ENCODE measurements at places on chromosomes 5 and 9.

DNA sequence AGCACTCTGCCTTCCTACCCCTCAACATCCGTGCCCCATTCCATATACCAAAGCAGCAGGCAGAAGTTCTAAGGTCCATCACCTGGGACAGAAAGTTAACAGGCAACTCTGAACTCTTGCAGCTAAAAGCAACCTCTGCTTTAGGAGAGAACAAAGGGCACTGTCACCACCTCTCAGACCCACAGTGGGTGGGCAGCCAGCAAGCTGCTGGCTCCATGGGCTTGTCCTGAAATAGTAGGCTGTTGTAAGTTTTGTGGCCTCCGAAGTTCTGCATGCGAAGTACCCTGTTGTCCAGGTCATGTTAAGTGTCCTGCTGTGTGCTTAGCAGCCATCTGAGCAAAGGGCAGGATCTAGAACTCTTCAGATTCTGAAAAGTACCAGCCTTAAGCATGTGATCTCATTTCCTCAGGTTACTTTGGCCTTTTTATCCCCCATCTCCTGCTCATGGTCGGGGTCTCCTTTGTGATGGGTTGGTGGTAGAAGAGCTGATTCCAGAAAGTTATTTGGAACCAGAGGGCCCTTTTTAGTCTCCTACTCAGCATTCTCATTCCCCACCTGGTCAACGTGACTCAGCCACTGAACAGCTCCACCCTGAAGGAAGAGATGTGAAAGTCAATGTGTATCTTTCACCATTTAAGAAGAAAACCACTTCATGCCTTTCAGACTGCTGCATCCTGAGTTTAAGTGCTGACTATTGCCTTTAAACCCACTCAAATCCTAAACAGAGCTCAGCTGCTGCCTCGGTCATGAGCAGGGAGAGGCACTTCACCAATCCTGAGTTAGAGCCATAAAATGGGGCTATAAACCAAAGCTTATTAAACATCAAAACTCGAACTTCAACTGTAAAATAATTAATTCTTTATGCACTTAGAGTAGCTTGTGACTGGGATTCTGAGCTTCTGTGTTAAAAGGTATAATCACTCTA, 121.4 kb downstream of the DPYSL3 start:
- no peak for DNase-seq

GRCh38 chr5:173878224-173878967, 9.8 kb upstream of the CPEB4 start:
- no peak for DNase-seq

GRCh38 chr9:119526698-119527097, 157.5 kb upstream of the BRINP1 start:
- no peak for DNase-seq

DNA sequence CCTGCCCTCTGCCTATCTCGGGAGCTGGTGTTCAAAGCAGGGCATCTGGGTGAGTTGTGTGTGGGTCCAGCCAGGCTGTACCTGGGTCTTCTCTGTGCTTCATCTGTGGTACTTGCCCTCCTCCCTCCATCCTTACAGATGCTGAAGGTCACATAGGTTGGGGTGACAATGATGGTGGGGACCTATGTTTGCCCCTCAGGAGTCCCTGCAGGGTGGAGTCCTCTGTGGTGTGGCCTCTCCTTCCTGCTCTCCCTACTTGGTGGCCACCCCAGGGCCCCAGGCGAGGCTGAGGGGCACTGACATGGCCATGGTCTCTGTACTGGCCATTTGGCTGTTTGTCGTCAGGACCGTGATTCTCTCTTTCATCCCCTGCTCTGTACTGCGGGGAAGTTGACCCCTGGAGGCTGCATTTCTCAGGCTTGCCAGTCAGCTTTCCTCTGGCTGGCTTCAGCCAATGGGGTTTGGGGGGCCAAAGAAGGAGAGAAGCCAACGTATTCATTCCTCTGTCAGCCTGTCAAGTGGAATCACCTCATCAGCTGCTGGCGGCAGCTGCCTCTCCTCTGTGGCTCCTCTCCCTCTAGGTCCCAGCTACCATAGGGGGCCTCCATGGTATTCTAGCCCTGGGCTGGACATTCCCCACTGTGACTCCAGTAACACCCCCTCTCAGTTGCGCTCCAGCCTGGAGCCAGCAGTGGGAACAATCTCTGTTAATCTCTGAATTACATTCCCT, 4.6 kb downstream of the DCANP1 start:
- no peak for DNase-seq

DNA sequence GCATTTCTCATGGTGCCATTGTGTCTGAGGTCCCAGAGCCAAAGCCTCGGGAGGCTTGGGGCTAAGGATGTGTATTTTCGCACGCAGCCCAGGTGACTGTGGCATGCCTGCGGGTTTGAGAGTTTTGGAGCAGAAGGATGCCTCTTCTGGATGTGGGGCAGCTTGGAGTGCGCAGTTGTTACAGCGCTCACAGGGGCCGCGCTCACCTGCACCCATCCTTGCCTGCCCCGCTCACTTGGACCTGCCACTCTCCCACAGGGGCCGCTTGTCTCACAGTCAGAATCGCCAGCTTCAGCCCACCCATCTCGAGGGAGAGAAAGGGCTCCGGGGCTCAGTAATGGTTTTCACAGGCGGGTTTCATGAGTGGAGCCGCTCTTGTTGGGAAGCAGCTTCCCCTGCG, 132.9 kb downstream of the MVB12B start:
- no peak for DNase-seq

GRCh38 chr9:27310582-27310981, 13.6 kb upstream of the EQTN start:
- no peak for DNase-seq

DNA sequence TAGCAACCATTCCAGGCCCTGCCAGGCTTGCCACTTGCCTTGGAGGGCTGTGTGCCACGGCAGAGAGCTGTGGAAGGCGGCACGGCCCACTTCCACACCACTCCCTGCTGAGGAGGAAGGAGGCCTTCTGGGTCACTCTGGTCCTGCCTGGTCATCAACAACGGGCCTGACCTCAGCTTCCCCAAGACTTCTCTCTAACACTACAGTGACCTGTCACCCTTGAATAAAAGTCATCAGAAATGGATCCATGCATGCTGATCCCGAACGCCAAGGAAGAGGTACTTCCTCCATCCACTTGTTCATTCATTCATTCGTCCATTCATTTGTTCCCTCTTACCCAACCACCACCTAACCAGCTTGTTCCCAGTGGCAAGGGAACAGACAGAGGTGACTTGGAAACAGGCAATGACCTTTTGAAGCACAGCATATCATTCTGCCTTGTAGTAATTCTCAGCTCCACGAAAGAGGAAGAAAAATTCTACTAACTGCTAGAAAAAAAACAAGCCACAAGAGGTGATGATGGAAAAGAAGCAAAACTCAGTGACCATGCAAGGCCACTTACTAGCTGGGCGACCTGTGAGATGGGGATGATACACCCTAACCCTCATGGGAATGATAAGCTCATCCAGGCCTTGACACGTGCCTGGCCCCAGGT, 58.6 kb downstream of the STK10 start:
- no peak for DNase-seq

GRCh38 chr5:168401880-168402279, 84.4 kb upstream of the RARS1 start:
- DNase-seq = no peak

DNA sequence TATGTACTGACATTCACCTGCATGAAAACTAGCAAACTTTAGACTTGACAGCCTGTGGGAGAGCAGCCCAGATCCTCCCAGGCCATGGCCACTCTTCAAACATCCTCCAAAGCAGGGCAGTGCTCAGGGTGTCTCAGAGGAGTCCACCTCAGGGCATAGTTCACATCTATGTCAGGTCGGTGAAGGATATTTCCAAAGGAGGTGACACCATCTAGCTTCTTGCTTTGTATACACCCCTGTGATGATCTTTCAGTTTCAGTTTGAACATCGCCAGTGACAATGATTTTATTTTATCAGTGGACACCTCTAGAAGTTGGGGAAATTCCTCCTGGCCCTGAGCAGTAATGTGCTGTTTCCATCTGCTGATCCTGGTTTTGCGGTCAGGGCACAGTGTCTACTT, 20.1 kb downstream of the CDK20 start:
- DNase-seq = no peak

DNA sequence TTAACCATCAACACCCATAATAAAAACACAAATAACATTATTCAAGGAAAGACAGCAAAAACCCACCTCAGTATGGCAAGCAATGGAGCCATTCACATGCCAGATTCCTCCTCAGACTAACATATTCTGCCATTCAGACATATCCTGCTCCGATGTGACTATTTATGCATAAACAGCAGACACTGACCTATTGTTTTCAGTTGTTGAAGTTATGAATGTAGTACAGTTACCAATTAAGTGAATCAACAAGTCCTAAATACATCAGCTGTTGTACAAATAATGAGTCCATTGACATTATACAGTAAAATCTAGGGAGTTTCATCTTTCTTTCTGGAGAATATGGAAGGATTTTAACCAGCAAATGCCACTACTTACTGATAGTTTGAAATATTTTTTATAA, 131.7 kb downstream of the DENND1A start:
- DNase-seq = no peak

- no peak for DNase-seq
Measured at GRCh38 chr9:13606586-13606985, 327.1 kb upstream of the MPDZ start.

DNA sequence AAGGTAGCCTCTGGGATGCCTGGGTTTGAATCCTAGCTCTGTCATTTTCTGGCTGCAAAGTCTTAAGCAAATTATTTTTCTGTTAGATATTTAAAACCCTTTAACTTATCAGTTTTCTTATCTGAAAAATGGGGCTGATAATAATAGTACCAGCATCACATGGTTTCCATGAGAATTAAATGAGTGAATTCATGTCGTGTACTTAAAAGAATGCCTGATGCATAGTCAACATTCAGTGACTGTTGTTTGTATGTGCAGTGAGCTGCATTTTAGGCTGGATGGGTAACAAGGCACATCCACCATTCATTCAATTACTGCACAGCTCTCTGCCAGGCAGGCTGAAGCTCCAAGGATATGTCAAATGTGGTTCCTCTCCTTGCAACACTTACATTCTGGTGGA, 122.0 kb downstream of the PPP2R2B start:
- DNase-seq = no peak

DNA sequence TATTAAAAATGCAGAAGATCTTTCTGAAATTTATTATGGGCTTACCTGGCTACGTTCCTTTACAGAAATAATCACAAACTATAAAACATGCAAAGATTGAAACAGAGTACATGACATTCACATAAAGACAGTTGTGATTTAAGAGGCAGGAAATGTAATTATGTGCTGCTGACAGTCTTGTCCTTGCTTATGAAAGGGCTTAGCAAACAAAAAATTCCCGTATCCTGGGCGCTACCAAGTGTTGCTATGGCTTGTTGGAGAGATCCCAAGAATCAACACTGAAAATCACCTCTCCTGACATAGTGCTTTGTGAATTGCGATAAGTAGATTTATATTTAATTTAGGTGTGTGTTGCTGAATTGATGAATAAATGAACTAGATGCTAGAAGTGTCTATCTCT, 352.5 kb upstream of the C9orf72 start:
- DNase-seq = no peak

DNA sequence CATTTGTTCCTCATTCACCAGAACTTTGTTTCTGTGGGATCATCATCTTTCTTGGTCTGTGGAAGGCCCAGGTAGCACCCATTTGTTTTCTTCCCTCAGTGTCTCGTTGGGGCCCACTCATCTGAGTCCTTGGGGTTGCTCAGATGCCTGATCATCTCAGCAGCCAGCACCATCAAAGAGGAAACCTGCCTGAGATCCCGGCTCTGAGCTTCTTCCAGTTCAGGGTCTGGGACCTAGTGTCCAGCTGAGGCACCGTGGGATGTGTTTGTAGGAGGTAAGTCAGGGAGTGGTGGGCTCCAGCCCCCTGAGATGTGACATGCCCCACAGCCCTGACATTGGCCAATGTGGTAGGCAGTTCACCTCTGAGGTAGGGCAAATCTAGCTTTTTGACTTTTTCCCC, 9.4 kb upstream of the CD180 start:
- DNase-seq = no peak

DNA sequence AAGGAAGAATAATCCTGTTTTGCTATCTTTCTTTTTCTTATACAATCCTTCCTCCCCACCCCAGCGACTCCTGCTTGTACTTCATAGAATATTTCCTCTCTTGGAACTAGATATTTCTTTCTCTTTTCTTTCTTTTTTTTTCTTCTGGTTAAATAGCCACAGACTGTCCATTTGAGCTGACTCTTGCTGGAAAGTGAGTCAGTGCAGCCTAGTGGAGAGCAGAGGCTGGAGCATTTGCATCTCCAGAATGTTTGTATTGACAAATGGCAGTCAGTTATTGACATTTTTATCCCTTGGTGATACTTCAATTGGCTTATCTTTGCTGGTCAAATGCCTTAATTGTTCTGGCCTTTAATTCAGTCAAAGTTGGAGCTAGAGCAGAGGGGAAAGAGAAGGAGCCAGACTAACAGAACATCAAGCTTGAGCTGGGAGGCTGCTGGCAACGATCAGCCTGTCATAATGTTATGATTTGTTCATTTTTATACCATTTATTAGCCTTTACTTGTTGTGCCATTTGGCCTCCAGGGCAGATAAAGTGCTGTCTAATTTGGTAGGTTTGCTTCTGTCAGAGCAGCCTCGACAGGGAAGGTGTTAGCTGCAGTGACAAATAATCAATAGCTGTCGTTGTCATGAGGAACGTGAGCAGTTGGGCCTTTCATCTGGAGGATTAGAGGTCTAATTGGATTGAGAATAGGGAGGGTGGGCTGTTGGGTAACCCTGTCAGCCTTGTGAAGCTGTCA, 69.0 kb downstream of the INVS start:
- DNase-seq = no peak

- DNase-seq = no peak
Measured at GRCh38 chr5:89566340-89566739, 683.4 kb upstream of the MEF2C start.

DNA sequence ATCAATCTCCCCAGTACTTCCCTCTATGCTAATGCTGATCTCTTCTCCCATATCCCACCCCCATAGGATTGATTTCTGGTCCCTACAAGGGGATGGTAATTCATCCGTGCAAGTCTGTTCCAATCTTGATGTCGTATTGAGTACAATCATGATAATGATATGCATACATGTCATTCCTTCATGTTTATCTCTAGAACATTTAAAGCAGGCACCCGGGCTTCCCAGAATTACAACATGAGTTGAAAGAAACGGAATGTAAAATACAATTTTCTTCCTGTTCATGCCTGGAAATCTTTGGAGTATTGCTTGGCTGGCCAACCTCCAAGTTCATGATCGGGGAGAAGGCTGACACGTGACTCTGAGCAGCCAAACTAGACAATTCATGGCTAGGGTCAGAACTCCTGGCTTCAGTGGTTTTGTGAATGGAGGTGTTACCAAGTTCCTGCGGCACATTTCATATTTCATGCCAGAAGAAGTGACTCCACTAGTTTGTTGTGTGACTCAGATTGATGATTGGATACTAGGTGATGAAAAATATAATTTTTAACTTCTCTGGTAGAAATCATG, 66.6 kb downstream of the C9orf152 start:
- DNase-seq = no peak

All from stimulated activated CD8-positive, alpha-beta memory T cell treated with anti-CD3 and anti-CD28 coated beads, Interleukin-7, amount 100 ng/mL, for 1 hour (primary cell).